ENCODE measurements at places on chromosomes 7 and 10. TPM values are rescaled to one million over a fixed set of nuclear protein-coding genes. Genes with fewer than 3 reads are reported as not detected.

MAT1A gene
- not detected for total RNA-seq

CCDC186 gene
- 13.5 TPM for total RNA-seq

HOGA1 gene
- total RNA-seq: 0.28 TPM

GRCh38 chr10:110777661-110778060 is 94.1 kb upstream of the PDCD4 start:
- no peak for DNase-seq

- no peak for DNase-seq
Measured at GRCh38 chr7:35752742-35753141, 48.1 kb upstream of the SEPTIN7 start.

DNA sequence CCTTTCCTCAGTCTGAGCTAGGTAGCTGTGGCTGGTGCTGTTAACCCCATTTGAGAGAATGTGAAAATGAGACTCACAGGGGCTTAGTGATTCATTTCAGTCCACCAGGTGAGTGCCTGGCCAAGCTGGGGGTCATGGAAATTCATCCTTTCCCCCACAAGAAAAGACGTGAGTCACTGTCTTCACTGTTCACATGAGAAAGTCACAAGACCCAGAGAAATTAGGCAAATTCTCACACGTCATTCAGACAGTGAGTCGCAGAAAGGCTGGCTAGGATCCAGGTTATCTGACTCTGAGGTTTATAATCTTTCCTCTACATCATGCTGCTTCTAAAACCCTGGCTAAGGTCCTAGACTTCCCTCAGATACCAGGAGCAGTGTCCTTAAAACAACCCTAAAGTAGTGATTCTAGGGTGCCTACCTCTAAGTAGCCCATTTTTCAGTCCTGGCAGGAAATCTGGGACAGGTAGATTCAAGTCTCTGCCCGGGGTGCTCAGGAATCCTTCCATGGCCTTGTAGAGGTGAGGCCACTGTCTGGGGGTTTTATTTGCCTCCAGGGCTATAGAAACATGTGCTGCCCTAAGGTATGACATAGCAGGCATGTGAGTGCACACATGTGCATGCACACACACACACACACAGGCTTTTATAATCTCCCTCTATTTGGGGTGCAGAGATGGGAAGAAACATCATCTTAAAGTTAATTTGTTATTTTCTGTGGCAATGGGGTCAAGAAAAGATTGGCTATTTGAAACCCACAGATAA is 427.9 kb upstream of the CELF2 start:
- DNase-seq: peak; percentile 0

Data from HFFc6 (cell line).